ENCODE measurements at places on chromosomes 5 and 9. TPM values are rescaled to one million over a fixed set of nuclear protein-coding genes. Genes with fewer than 3 reads are reported as not detected.

DNA sequence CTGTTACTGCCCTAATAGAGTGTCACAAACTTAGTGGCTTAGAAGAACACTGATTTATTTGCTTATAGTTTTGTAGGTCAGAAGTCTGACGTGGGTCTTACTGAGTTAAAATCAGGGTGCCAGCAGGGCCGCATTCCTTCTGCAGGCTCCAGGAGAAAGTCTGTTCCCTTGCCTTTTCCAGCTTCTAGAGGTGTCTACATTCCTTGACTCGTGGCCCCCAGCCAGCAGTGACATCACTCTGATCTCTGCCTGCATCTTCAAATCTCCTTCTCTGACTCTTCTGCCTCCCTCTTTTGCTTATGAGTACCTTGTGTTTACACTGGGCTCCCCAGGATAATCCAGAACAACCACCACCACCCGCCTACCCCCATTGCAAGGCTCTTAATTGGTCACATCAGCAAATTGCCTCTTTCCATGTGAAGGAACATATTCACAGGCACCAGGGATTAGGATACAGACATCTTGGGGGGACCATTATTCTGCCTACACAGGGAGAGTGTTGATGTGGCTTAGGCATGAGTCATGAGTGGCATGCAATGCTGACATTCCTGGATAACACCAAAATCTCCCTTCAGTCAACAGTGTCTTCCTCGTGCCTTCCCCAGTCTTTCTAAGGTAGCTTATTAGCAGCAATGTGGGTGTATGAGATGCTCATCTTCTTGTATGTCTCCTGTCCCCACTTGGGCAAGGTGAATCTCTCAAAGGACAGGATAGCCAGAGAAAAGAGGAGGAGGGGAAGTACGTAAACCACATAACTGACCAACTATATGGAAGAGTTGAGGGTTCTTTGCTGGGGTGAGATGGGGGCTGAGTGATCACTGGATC lies 24.4 kb downstream of the CYFIP2 start:
- DNase-seq = no peak
- no peak overlapping the region for H3K4me3 ChIP-seq
- peak overlapping the region; percentile 55 for H3K27ac ChIP-seq
- H3K4me1 ChIP-seq = peaks cover 30% of the 10 kb centered on the region
- no peaks in the 10 kb centered on the region for H3K27me3 ChIP-seq

DNA sequence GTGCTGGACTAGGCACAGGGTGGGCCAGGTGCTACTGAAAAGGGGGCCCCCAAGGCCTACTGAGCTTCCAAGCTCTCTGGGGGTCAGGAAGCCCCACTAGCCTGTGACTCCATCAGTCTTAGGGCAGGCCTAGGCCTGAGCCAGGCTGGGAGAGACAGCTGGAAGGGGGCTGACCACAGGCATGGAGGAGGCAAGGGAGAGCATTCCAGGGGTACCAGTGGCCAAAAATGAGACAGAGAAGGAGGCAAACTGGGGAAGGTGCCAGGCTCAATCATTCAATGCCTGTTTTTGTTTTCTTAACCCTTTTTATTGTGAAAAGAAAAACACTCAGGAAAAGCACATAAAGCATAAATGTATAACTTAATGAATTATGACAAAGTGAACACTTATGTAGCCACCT lies 26.2 kb upstream of the TCF7 start:
- no peaks in the 10 kb centered on the region for H3K36me3 ChIP-seq
- no peak overlapping the region for H3K27ac ChIP-seq
- peaks cover 26% of the 10 kb centered on the region for H3K4me1 ChIP-seq
- no peaks in the 10 kb centered on the region for H3K27me3 ChIP-seq

GRCh38 chr5:168776070-168776469 lies 196.9 kb upstream of the PANK3 start:
- no peak overlapping the region for H3K27ac ChIP-seq
- peaks cover 8% of the 10 kb centered on the region for H3K27me3 ChIP-seq
- no peaks in the 10 kb centered on the region for H3K36me3 ChIP-seq

Gene POLE3
- polyA plus RNA-seq = 48.0 TPM

DNA sequence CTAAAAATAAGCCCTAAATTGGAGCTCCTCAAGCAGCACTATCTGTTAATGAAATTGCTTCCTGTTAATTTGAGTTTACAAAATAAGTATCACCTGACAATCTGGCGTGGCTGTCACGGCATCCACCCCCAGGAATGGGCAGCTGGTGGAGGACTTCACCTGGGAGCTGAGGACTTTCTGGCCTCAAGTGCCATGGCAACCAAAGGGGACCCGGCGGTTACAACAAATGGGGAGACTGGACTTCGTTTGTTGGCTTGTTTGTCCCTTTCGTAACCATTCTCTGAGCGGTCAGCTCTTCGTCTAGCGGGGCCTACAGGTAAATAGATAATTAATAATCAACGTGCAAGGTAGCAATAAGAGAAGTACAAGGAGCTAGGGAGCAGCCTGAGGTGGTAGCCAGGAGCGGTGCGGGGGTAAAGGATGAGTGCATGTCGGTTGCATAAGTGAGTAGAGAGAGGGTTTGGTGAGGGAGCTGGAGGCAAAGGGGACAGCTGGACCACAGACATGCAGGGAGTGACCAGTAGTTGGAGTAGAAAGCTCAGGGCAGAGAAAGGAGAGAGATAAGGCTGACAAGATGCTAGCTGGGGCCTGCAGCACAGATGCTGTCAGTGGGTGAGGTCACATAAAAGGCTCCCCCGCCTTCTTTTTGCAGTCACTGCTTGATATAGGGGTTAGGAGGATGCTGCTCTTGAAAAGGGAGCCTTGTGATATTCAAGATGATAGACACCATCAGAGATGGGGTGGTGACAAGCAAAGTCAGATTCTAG lies 62.5 kb downstream of the HSPA4 start:
- H3K4me1 ChIP-seq = no peaks in the 10 kb centered on the region
- H3K4me3 ChIP-seq = no peak overlapping the region
- H3K27ac ChIP-seq = no peak overlapping the region
- no peak for DNase-seq
- H3K36me3 ChIP-seq = no peaks in the 10 kb centered on the region

Gene MSMP
- 0.61 TPM for polyA plus RNA-seq

- no peaks in the 10 kb centered on the region for H3K4me1 ChIP-seq
- DNase-seq = no peak
- H3K36me3 ChIP-seq = no peaks in the 10 kb centered on the region
Observed at GRCh38 chr5:61084658-61085057, 77.6 kb downstream of the SMIM15 start.

DNA sequence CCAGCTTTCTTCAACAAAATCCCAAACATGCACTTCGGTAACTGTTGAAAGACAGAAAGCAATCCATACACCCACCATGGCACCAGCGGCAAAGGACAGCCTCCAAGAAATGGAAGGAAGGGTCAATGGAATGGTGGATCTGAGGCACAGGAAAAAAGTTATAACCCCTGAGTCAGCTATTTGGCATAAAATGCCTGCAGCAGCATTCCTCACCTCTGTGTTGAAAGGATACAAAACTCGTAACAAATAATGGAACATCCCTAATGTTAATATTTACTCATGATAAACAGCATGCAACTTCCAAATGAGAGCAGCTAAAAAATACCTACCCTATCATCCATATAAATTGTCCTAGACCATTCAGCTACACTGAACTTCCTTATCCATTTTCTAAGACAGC lies 9.4 kb downstream of the FBXW11 start:
- H3K4me1 ChIP-seq = peaks cover 8% of the 10 kb centered on the region
- H3K4me3 ChIP-seq = no peak overlapping the region

GRCh38 chr5:8053270-8053669 lies 184.3 kb downstream of the MTRR start:
- no peak for DNase-seq
- no peaks in the 10 kb centered on the region for H3K36me3 ChIP-seq
- H3K4me1 ChIP-seq = no peaks in the 10 kb centered on the region
- H3K27ac ChIP-seq = no peak overlapping the region
- no peak overlapping the region for H3K4me3 ChIP-seq
